A549 treated with RU486 at 1 μM for 4 hours (cell line): ENCODE measurements at places on chromosomes 5 and 9. TPM values are rescaled to one million over a fixed set of nuclear protein-coding genes. Genes with fewer than 3 reads are reported as not detected.

The GPR150 gene
- total RNA-seq, result 0.07 to 0.26 TPM (median 0.19 TPM) in 4 of 5 replicates, not detected in the other

The GPSM1 gene
- 8.4 to 13.6 TPM (median 10.7 TPM) in 5 replicates for total RNA-seq

The MCTP1 gene
- total RNA-seq, result 7.5 to 11.6 TPM (median 9.2 TPM) in 5 replicates

The DMRTA1 gene
- total RNA-seq, result 0.82 to 1.1 TPM (median 0.84 TPM) in 5 replicates

The IFNA8 gene
- total RNA-seq, result not detected in 5 replicates

The RNF180 gene
- total RNA-seq, result 0.15 to 0.85 TPM (median 0.21 TPM) in 5 replicates

The CDH10 gene
- total RNA-seq, result 0.15 to 0.45 TPM (median 0.22 TPM) in 5 replicates

The DHX29 gene
- total RNA-seq, result 14.6 to 25.6 TPM (median 24.2 TPM) in 5 replicates

The ZDHHC11B gene
- total RNA-seq, result 1.1 to 1.7 TPM (median 1.3 TPM) in 5 replicates

The WDR38 gene
- 0.21 to 0.23 TPM in 2 of 5 replicates, not detected in the others for total RNA-seq

The CA9 gene
- 4.1 to 7.3 TPM (median 4.6 TPM) in 5 replicates for total RNA-seq

The AGXT2 gene
- not detected in 5 replicates for total RNA-seq

The AK3 gene
- total RNA-seq, result 42.6 to 62.7 TPM (median 57.6 TPM) in 5 replicates

The CYSRT1 gene
- total RNA-seq, result 2.7 to 4.3 TPM (median 4.1 TPM) in 5 replicates

The ESM1 gene
- not detected in 5 replicates for total RNA-seq

The NOXA1 gene
- total RNA-seq, result 1.1 to 2.4 TPM (median 1.7 TPM) in 5 replicates

The TMC1 gene
- total RNA-seq, result 0.20 to 0.45 TPM in 2 of 5 replicates, not detected in the others

The LRRC26 gene
- total RNA-seq, result 0.50 to 1.9 TPM (median 1.9 TPM) in 5 replicates

The ZNF454 gene
- not detected in 5 replicates for total RNA-seq

The KIF20A gene
- 42.0 to 48.1 TPM (median 47.0 TPM) in 5 replicates for total RNA-seq

The SLC22A4 gene
- 3.9 to 5.1 TPM (median 4.8 TPM) in 5 replicates for total RNA-seq

The FAM240B gene
- total RNA-seq, result not detected in 5 replicates

The FCN1 gene
- total RNA-seq, result not detected in 5 replicates

The LECT2 gene
- not detected in 5 replicates for total RNA-seq

The CDX1 gene
- not detected in 5 replicates for total RNA-seq

The FOXD4L4 gene
- total RNA-seq, result 0.03 TPM in 1 of 5 replicates, not detected in the others

The CDC26 gene
- total RNA-seq, result 43.0 to 67.2 TPM (median 45.6 TPM) in 5 replicates

The LAMC3 gene
- 1.4 to 2.6 TPM (median 2.1 TPM) in 5 replicates for total RNA-seq

The SLC27A6 gene
- not detected in 5 replicates for total RNA-seq

The PHAX gene
- total RNA-seq, result 48.6 to 76.7 TPM (median 52.3 TPM) in 5 replicates

The ACTBL2 gene
- 0.06 to 0.07 TPM in 2 of 5 replicates, not detected in the others for total RNA-seq

The MLANA gene
- total RNA-seq, result not detected in 5 replicates

The TRPM6 gene
- total RNA-seq, result 1.3 to 1.8 TPM (median 1.4 TPM) in 5 replicates

The CDKN2A gene
- total RNA-seq, result not detected in 5 replicates

The FOXI1 gene
- total RNA-seq, result not detected in 5 replicates

The PFN3 gene
- not detected in 5 replicates for total RNA-seq

The CATSPER3 gene
- total RNA-seq, result 0.19 to 0.67 TPM (median 0.46 TPM) in 5 replicates

The HBEGF gene
- total RNA-seq, result 5.8 to 7.6 TPM (median 7.1 TPM) in 5 replicates

The TMOD1 gene
- total RNA-seq, result 2.3 to 3.3 TPM (median 2.6 TPM) in 5 replicates

The TEX48 gene
- total RNA-seq, result not detected in 5 replicates

The GPR151 gene
- not detected in 5 replicates for total RNA-seq

The KIF12 gene
- total RNA-seq, result 1.4 to 2.7 TPM (median 2.1 TPM) in 5 replicates

The PCDHB2 gene
- total RNA-seq, result 2.3 to 4.1 TPM (median 3.6 TPM) in 5 replicates

The SNX24 gene
- total RNA-seq, result 17.3 to 22.7 TPM (median 21.2 TPM) in 5 replicates

The PRDM9 gene
- total RNA-seq, result not detected in 5 replicates

The ITGA1 gene
- 1.0 to 1.6 TPM (median 1.5 TPM) in 5 replicates for total RNA-seq

The KIAA1958 gene
- total RNA-seq, result 1.8 to 2.4 TPM (median 2.3 TPM) in 5 replicates

The SLC44A1 gene
- 16.1 to 29.0 TPM (median 27.9 TPM) in 5 replicates for total RNA-seq
